ENCODE measurements at places on chromosomes 2 and 18. TPM values are rescaled to one million over a fixed set of nuclear protein-coding genes. Genes with fewer than 3 reads are reported as not detected.
A peak's percentile ranks its signal among the peaks of the same experiment; 100 is the strongest.

Gene CPLX4
- total RNA-seq = not detected

Gene LAMA3
- total RNA-seq = 0.84 TPM

Gene CCL20
- total RNA-seq = not detected

Gene IL36A
- not detected for total RNA-seq

Gene CNTNAP5
- total RNA-seq = 8.9 TPM

Gene KCNG2
- total RNA-seq = not detected

Gene CHST10
- 22.1 TPM for total RNA-seq

GRCh38 chr2:232890536-232890895 is 20.5 kb downstream of the SNORC start:
- no peaks in the 10 kb centered on the region for H3K36me3 ChIP-seq
- peaks cover 11% of the 10 kb centered on the region for H3K27me3 ChIP-seq
- no peak for DNase-seq

GRCh38 chr2:59184276-59185020 is 943.3 kb upstream of the FANCL start:
- peak overlapping the region; percentile 44 for H3K27ac ChIP-seq
- H3K4me3 ChIP-seq = no peak overlapping the region
- no peak for DNase-seq
- H3K36me3 ChIP-seq = no peaks in the 10 kb centered on the region

DNA sequence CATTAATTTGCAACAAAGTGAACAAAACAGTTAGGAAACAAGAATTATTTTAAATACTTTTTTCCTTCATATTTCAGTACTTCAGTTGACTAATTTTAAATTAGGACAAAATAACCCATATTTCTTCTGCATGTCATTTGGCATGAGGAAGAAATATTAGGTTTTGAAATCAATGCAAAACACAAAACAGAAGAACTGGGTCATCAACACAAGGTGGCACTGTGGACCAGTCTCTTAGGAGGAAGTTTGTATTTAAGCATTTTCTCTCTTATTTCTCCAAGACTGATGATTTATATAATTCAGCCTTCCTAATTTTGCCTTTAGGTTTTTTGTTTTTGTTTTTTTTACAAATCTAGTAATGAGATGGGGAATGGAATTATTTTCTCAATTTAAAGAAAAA is 352.8 kb upstream of the KCNH7 start:
- H3K27me3 ChIP-seq = no peaks in the 10 kb centered on the region
- H3K27ac ChIP-seq = no peak overlapping the region
- H3K36me3 ChIP-seq = no peaks in the 10 kb centered on the region
- H3K4me1 ChIP-seq = no peaks in the 10 kb centered on the region

- H3K36me3 ChIP-seq = peaks cover 2% of the 10 kb centered on the region
- H3K4me3 ChIP-seq = peak overlapping the region; percentile 86
- peaks cover 8% of the 10 kb centered on the region for H3K27me3 ChIP-seq
- peaks cover 14% of the 10 kb centered on the region for H3K4me1 ChIP-seq
- H3K27ac ChIP-seq = peak overlapping the region; percentile 93
Measured at GRCh38 chr2:25043241-25043867, 1.5 kb downstream of the EFR3B start.

- no peak overlapping the region for H3K4me3 ChIP-seq
- no peaks in the 10 kb centered on the region for H3K27me3 ChIP-seq
- H3K4me1 ChIP-seq = peaks cover 20% of the 10 kb centered on the region
Measured at GRCh38 chr18:11857177-11857887, 6.1 kb downstream of the CHMP1B start.

DNA sequence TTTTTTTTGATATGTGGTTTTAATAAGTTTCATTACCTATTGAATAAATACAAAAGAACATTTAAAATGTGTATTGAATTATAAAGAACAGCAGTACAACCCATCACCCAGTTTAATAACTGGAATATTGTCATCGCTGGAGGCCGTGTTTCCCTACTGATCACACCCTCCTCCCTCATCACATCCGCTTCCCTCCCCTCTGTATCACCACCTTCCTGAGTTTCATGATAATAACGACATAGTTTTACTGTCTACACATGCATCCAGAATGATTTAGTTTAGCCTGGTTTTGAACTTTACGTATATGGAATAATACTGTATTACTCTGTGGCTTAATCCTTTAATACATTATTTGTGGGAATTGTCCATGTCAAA is 2.1 kb downstream of the SERPINB8 start:
- peaks cover 20% of the 10 kb centered on the region for H3K4me1 ChIP-seq
- H3K27ac ChIP-seq = peak overlapping the region; percentile 78
- no peak for DNase-seq
- no peak overlapping the region for H3K4me3 ChIP-seq
- no peaks in the 10 kb centered on the region for H3K36me3 ChIP-seq

GRCh38 chr2:66445925-66446871 is 11.3 kb downstream of the MEIS1 start:
- peaks cover 37% of the 10 kb centered on the region for H3K36me3 ChIP-seq
- no peaks in the 10 kb centered on the region for H3K27me3 ChIP-seq
- H3K4me1 ChIP-seq = peaks cover 49% of the 10 kb centered on the region
- peak overlapping the region; percentile 72 for H3K4me3 ChIP-seq
- peak overlapping the region; percentile 87 for H3K27ac ChIP-seq

- H3K27ac ChIP-seq = no peak overlapping the region
- DNase-seq = no peak
- H3K27me3 ChIP-seq = peaks cover 15% of the 10 kb centered on the region
- H3K4me1 ChIP-seq = no peaks in the 10 kb centered on the region
Measured at GRCh38 chr2:176535467-176536113, 266.3 kb downstream of the MTX2 start.

DNA sequence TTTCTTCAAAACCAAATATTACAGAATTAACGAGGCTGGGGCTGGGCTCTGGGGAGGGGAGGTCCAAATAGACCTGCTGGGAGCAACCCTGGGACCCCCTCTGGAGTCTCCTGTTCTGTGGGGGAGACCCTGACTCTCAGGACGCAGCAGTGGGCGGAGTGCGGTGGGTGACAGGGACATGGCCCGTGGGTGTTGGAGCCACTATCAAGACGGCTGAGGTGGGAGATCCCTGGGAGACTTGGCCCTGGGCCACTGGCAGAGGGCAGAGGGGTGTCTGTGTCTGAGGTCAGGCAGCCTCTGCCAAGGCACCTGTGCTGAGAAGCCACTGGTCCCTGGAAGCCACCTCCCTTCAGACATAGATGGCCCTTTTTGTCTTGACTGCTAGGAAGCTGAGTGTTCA is 79.5 kb upstream of the CTDP1 start:
- H3K27ac ChIP-seq = no peak overlapping the region
- H3K36me3 ChIP-seq = no peaks in the 10 kb centered on the region
- no peak for DNase-seq
- no peak overlapping the region for H3K4me3 ChIP-seq

GRCh38 chr2:6866275-6866671 is 566 bp upstream of the CMPK2 start:
- no peak for DNase-seq
- peak overlapping the region; percentile 77 for H3K4me3 ChIP-seq
- peak overlapping the region; percentile 92 for H3K27ac ChIP-seq
- peaks cover 7% of the 10 kb centered on the region for H3K4me1 ChIP-seq

- DNase-seq = no peak
- H3K27ac ChIP-seq = no peak overlapping the region
- peaks cover 1% of the 10 kb centered on the region for H3K4me1 ChIP-seq
- H3K36me3 ChIP-seq = no peaks in the 10 kb centered on the region
- no peak overlapping the region for H3K4me3 ChIP-seq
- H3K27me3 ChIP-seq = peaks cover 2% of the 10 kb centered on the region
Measured at GRCh38 chr2:163655667-163656066, 80.1 kb downstream of the FIGN start.

- no peak overlapping the region for H3K27ac ChIP-seq
- H3K27me3 ChIP-seq = no peaks in the 10 kb centered on the region
- DNase-seq = no peak
- H3K4me1 ChIP-seq = peaks cover 6% of the 10 kb centered on the region
- no peak overlapping the region for H3K4me3 ChIP-seq
Measured at GRCh38 chr2:230814616-230815015, 50.1 kb upstream of the ITM2C start.

DNA sequence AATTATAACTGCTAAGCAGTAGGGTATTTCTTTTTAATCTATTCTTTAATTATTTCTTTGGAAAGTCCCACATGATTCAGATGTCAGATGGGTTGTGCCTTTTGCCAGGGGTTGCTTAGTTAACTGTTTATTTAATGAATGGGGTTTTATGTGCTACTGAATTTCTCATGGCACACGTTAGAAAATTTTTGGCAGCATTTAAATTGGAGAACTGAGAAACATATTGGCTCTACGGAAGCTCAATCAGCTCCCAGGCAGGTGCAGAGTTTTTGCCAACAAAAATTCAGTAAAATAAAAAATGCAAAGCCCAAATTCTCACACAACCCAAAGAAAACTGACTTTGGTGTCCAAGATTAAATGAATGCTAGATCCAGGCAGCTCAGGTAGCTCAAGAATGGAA is 467.2 kb downstream of the NRXN1 start:
- no peak for DNase-seq
- H3K27me3 ChIP-seq = no peaks in the 10 kb centered on the region
- no peak overlapping the region for H3K27ac ChIP-seq
- H3K4me1 ChIP-seq = no peaks in the 10 kb centered on the region
- H3K36me3 ChIP-seq = no peaks in the 10 kb centered on the region

DNA sequence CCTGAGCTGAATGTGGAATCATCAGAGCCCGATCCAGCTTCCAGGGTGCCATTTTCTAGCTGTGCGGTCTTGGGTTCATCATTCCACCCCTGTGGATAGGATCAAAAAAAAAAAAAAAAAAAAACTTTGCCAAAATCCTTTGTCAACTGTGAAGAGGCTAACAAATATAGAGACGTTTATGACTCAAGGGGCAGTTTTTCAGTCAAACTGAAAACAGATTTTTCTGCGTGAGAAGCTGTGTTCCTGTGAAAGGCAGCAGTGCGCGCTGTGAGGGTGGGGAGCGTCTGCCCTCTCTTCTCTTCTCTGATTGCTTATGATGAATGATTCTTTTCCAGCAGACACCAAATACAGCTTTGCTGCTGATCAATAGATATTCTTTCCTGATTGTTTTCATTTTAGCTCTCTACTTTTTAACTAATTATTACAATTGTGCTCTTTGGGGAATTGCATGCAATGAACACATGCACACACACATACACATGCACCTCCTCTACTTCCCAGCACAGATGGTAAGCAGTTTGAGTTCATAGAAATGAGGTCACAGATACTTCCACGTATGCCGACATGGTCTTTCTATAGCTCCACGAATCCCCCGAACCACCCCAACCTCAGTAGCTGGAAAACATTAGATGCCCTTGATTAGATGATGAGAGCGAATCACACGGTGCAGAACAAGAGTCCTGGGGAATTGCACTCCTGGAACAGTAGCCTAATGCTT is 175.4 kb downstream of the NRP2 start:
- no peaks in the 10 kb centered on the region for H3K36me3 ChIP-seq
- H3K27me3 ChIP-seq = peaks cover 14% of the 10 kb centered on the region
- no peak for DNase-seq

DNA sequence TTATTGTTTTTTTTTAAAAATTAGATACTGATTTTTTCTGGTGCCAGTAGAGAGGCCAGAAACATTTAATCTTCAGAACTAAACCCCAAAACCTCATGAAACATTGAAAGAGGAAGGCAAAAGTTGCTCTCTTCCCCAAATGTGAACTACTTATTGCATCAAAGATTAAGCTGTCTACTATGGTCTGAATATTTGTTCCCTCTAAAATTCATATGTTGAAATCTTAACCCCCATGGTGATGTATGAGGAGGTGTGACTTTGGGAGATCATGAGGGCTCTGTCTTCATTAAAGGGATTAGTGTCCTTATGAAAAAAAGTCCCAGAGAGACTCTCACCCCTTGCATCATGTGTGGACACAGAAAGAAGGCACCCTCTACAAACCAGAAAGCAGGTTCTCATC is 28.2 kb upstream of the SLC8A1 start:
- H3K36me3 ChIP-seq = no peaks in the 10 kb centered on the region
- DNase-seq = no peak
- H3K4me3 ChIP-seq = no peak overlapping the region

- peak; percentile 17 for DNase-seq
- no peaks in the 10 kb centered on the region for H3K27me3 ChIP-seq
- no peak overlapping the region for H3K27ac ChIP-seq
- H3K4me1 ChIP-seq = peaks cover 1% of the 10 kb centered on the region
- no peaks in the 10 kb centered on the region for H3K36me3 ChIP-seq
- H3K4me3 ChIP-seq = no peak overlapping the region
Measured at GRCh38 chr18:21191596-21192307, 50.3 kb upstream of the GREB1L start.

DNA sequence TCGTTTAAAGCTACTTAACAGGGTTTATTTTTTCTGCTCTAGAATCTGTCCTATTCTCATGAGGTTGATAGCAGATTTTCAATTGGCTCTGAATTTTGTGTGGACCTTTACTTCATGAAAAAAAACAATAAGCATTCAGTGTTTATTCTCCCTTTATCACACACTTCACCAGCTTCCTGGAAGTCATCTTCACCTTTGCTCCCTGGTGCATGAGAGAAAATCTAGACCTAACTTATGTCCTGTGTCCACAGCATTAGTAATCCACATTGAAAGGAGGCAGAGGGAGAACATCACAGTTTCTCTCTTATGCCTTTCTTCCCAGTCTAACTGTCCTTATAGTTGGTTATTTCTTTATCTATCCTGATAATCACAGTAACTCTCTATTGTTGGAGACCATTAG is 316.1 kb downstream of the PTH2R start:
- no peaks in the 10 kb centered on the region for H3K27me3 ChIP-seq
- DNase-seq = no peak
- H3K36me3 ChIP-seq = no peaks in the 10 kb centered on the region

DNA sequence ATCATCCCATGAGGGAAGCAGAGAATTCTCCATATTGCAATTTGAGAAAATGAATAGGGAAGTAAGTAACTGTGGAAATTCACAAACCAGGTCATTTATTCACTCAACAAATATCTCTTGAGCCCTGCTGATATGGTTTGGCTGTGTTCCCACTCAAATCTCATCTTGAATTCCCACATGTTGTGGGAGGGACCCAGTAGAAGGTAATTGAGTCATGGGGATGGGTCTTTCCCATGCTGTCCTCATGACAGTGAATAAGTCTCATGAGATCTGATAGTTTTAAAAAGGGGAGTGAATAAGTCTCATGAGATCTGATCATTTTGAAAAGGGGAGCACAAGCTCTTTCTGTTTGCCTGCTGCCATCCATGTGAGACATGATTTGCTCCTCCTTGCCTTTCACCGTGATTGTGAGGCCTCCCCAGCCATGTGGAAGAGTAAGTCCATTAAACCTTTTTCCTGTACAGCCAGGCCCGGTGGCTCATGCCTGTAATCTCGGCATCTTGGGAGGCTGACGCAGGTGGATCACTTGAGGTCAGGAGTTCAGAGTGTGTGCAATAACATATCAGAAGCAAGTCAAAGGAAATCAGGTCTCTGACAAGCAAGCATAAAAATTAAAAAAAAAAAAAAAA is 193.2 kb downstream of the NDUFA10 start:
- peaks cover 13% of the 10 kb centered on the region for H3K27me3 ChIP-seq
- H3K36me3 ChIP-seq = no peaks in the 10 kb centered on the region
- no peak overlapping the region for H3K27ac ChIP-seq
- DNase-seq = peak; percentile 1
- H3K4me1 ChIP-seq = peaks cover 6% of the 10 kb centered on the region
